ENCODE measurements at places on chromosomes 12 and 14. TPM values are rescaled to one million over a fixed set of nuclear protein-coding genes. Genes with fewer than 3 reads are reported as not detected.

Gene IFNG-AS1
- total RNA-seq: not detected

DNA sequence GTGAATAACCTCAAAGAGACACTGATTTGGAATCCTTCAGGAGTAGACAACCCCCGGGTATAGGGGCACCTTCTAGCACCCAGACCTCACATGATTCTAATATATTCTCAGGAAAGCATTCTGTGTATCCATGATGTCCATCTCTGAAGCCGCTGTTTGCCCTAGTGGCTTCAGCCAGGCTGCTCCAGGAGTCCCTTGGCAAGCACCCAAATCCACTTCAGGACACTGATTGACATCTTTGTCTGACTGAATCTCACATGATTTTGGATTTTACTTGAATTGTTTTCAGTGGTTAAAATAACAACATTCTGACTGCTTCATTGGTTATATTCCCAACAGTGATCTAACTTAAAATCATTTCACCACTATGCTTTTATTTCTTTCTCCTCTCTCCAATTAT lies 390.5 kb upstream of the CLEC14A start:
- no peak for DNase-seq

Gene GPRC5A
- total RNA-seq: 0.80 TPM

Gene GPR132
- 32.6 TPM for total RNA-seq

Gene TMEM63C
- 0.32 TPM for total RNA-seq

DNA sequence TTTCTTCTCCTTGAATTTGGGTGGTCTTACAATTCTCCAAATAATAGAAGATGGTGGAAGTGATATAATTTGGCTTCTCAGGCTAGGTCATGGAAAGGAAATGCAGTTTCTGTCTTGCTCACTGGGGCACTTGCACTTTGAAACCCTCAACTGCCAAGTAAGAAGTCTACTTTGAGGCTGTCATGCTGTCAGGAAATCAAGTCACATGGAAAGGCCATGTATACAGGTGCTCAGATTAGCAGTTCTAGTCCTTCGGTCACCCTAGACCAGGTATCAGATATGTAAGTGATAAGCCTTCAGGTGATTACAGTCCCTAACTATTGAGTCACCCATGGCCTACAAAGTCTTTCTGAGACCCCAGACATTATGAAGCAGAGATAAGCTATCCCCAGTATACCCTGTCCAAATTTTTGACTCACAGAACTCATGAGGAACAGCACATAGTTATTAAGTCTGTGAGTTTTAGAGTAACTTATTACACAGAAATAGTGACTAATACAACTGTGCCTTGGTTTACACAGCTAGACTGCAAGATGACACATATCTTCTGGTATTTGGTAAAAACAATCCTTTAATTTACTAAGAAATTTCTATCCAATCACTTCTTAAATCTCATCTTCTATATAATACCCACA lies 26.3 kb upstream of the BBS10 start:
- DNase-seq: no peak

GRCh38 chr12:120292411-120292660 lies 633 bp upstream of the RNU4-2 start:
- DNase-seq: no peak

Gene TAS2R14
- 1.0 TPM for total RNA-seq
